Islet precursor cell (in vitro differentiated cells): ENCODE measurements at places on chromosomes 3 and 15.

- DNase-seq, result peak; percentile 88
These were observed 62.8 kb upstream of the HERC1 start for GRCh38 chr15:63896336-63897115.

DNA sequence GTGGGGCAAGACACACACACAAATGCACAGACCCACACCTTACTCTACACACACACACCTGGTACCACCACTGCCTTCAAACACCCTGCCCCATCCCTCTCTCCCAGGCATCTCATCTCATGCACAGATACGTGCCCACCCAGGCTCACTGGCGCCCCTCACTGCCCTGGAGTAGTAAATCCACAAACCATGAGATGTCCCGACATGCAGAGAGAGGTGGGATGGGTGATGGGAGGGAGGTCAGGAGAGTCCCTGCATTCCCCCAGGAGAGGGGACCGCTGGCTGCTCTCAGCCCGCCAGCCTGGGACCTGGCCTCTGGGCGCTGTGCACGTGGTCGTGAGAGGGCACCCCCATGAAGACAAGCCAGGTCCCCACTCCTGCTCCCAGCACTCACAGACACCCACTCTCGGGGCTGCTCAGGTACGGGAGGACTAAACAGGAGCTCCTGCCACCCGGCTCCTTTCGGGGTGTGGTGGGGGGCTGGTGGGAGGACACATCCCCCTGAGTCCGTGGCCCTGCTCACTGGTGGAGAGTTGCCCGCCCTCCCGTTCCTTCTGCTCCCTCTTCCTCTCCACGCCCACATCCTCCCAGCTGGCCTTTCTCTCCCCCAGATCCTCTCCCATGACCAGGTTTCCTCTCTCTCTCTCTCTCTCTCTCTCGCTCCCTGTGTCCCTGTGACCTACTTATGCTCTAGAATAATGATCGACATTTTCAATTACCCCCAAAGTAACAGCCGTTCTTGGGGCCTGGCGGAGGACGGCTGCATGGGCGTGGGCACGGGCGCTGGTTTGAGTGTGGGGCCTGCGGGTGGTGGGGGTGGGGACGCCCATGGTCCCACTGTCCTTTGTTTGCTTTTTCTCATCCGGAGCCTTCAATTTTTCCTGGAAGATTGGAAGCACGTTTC lies 18.9 kb upstream of the CSPG4 start:
- DNase-seq, result no peak

DNA sequence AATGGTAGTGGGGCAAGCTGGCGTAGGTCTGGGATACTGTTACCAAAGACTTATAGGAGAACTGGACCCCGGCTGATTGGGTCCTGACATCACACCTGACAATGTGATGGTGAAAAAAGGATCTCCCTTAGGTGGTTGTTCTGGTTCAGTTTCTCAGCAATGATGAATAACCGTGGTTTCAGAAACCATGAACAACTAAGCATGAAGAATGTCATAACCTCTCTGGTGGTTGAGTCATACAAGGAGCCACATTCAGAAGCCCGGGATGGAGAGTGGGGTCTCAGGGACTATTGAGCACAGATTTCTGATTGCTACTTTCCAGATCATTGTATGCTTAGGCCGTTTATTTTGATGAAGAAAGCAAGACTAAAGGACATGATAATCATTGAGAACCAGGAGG lies 17.4 kb downstream of the GPR160 start:
- no peak for DNase-seq

GRCh38 chr15:31476866-31477265 lies 150.2 kb downstream of the KLF13 start:
- peak; percentile 31 for DNase-seq

DNA sequence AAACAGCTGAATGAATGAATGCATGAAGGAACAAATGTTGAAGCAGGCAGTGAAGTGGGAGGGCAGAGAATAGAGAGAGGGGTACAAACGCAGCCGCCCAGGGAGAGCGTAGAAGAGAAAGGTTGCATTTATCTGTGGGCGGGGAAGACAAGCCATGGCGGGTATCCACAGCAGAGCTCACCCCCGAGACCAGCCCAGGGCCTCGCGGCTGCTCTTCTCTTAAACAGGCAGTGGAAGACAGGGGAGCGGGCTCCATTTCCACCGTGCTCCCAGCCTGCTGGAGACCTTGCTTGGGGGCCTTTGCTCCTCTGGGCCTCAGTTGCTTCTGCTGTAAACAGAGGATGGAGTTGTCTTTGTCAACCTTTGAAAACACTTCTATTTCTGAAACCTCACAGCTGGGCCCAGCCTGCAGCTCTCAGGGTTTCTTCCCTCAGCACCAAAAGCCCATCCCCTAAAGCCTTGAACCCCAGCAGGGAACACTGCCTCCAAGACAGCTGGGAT lies 259.5 kb downstream of the UACA start:
- DNase-seq, result no peak

- DNase-seq, result no peak
These were observed 332.2 kb downstream of the LPP start for GRCh38 chr3:188486126-188486525.

GRCh38 chr3:12308517-12308916 lies 19.6 kb downstream of the PPARG start:
- DNase-seq, result no peak

DNA sequence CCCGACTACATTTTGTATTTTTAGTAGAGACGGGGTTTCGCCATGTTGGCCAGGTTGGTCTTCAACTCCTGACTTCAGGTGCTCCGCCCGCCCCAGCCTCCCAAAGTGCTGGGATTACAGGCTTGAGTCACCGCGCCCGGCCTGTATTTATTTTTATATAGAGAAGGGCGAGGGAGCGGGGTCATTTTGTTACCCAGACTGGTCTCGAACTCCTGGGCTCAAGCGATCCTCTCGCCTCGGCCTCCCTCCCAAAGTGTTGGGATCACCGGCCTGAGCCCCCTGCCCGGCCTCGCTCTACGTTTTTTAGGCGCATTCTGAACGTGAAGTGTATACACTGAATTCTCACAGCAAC lies 514 bp upstream of the PPP4R2 start:
- DNase-seq, result no peak

GRCh38 chr15:81596159-81596865 lies 222.3 kb upstream of the TMC3 start:
- no peak for DNase-seq

DNA sequence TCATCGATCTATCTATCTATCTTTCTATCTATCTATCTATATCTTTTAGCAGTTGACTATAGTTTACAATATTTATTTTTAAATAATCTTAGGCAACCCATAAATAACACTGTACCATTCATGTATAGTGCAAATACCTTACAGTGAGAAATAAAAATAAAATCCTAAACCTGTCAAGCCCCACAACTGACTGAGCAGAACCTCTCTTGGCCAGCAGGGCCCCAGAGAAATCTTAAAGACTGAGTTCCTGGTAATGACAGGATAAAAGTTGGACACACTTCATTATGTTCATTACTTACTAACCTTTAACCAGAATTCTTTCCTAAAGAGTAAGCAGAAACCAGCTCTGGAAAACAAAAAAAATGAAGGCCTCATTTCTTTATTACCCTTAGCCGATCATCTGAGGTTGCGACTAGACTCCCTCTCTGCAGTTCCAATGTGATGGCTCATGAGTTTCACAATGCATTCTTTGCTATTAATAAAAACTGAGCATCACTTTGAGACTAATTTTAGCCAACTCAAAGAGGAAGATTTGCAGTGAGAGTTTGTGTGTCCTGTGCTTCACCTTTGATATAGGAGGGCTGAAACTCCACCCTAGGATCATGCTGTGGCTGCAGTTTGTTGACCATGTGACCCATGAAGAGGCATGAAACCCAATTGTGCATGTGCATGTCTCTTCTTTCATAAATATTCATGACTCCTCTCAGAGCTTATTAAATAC lies 1072.0 kb downstream of the NSUN3 start:
- no peak for DNase-seq

DNA sequence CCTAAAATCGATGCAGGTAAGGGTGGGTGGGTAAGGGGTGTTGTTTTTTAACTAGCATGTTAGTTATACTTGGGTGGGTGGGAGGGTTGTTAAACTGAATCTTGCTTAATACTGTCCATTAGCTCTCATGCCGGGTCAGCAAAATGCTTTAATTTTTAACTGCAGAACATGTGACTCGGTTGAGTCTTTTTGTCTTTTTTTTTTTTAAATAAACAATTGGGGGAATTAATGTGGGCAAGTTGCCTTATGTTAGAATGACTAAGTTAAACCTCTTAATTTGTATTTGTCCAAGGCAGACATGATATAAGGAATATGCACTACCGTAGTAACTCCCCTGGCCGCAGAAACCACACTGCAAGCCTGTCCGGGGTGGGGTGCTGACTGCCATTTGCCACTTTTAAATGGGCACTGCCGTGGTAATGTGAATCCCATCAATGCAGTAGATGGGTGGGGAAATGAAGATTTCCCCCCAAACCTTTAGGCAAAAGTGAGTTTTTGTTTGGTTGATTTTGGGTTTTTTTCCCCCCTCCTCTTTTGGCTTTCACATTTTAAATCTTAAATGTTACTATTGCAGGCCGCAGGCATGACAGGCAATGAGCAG lies 54.3 kb upstream of the CCR4 start:
- no peak for DNase-seq

DNA sequence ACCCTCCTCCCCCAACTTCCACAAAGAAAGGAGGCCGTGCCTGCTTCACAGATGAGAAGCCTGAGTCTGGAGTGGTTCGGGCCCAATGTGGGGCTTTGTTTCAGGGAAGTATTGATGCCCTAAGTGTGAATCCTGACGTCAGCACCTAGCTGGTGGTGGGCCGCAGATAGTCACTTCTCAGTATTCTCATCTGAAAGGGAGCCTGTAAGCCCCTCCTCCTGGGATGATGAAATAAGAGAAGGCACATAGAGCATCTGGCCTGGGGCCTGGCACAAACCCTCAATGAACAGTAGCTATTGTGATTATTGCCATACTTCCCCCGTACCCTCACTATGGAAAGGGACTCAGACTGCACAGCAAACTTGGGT lies 24.8 kb downstream of the LINGO1 start:
- DNase-seq, result no peak

- DNase-seq, result peak; percentile 56
These were observed 257.8 kb downstream of the EBLN2 start for GRCh38 chr3:73319179-73319769.

GRCh38 chr3:189108067-189108466 lies 63.7 kb upstream of the TPRG1 start:
- no peak for DNase-seq

DNA sequence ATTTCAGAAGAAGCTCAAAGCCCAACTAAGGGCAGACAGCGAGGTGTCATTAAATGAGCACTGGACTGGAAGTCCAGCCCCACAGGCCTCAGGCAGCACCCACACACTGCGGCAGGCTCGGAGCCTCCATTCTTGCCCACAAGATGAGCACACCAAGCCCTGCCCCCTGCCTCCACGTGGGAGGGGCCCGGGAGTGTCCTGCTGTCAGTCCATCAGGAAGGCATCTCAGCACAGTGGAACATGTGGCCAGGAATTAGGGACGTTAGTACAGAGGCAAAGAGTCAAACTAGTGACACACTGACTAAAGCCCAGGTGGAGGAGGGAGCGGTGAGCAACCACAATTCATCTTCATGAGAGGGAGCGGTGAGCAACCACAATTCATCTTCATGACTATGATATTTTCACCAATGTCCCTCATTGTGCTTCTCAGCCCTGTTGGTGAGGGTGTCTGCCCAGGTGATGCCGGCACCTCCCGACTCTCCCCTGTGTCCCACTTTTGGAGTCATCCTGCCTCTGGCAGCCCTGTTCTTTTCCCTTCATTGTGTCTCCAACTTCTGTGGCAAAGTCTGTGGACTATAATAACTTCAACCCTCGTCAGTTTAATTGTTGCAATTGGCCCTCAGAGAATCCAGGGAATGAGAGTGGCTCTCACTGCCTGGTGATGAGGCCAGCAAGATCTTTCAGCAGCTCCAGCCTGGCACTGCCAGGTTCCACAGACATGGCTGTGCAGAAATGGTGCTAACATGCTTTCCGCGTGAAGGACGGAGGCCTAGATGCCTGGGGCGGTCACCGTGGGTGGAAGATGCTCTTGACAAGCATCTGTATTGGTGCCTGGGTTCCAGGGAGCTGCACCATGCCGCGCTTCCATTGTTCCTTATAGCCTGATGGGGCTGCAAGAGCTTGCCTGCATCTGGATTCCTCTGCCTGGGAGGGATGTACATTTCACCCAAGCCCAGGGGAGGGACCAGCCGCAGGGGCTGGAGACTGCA lies 23.1 kb upstream of the SKOR1 start:
- peak; percentile 35 for DNase-seq
